ENCODE measurements at places on chromosomes 4 and X.

- no peak for DNase-seq
These were observed 12.5 kb upstream of the PPARGC1A start for GRCh38 chr4:23902222-23902804.

- DNase-seq: no peak
These were observed 14.7 kb downstream of the FTSJ1 start for GRCh38 chrX:48490661-48491060.

GRCh38 chr4:69591364-69591763 lies 48.1 kb downstream of the UGT2A2 start:
- no peak for DNase-seq

DNA sequence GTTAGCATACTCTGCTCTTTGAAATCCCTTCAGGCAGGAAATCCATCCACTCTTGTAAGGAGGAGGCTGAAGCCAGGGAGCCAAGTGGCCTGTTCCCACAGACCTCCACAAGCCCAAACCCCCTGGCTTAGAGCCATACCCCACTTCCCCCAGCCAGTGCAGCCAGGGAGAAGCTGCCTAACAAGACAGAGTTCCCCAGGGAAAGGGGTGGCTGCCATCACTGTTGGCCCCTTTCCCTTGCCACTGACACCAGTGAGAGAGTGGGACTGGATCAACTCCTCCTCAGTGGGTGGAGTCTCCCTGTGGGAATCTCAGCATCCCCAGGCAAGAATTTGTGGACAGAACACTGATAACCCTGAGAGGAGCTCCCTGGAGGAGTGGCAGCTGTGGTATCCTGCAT lies 389.4 kb downstream of the PABPC4L start:
- DNase-seq: no peak

GRCh38 chrX:22603060-22603459 lies 330.3 kb downstream of the CBLL2 start:
- DNase-seq: no peak
